NCI-H2081 treated with DMSO at 0.1 percent for 48 hours (cell line): ENCODE measurements at places on chromosomes 1 and 21.

GRCh38 chr21:21751286-21751685, 753.1 kb downstream of the NCAM2 start:
- no peak for DNase-seq

- DNase-seq, result no peak
Observed at GRCh38 chr1:206901944-206902343, 4.7 kb downstream of the IL24 start.

DNA sequence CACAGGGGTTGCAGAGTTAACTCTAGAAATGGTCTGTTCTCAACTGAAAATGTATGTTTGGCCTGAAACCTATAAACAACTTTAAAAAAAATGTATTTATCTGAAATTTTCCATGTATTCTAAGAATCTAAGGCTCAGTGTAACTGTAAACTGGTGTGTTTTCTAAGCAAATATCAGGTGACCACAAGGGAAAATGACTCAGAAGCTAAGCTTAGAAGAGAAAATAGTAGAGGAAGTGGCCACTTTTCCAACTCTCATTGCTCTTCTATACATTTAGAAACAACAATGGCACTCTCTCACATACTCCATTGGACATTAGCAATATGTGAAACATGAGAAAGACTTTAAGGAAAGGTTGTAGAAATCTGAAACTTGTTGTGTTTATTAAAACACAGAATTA, 7.5 kb downstream of the TNFSF18 start:
- no peak for DNase-seq

- DNase-seq, result no peak
Observed at GRCh38 chr1:118960026-118960561, 28.0 kb downstream of the TBX15 start.

DNA sequence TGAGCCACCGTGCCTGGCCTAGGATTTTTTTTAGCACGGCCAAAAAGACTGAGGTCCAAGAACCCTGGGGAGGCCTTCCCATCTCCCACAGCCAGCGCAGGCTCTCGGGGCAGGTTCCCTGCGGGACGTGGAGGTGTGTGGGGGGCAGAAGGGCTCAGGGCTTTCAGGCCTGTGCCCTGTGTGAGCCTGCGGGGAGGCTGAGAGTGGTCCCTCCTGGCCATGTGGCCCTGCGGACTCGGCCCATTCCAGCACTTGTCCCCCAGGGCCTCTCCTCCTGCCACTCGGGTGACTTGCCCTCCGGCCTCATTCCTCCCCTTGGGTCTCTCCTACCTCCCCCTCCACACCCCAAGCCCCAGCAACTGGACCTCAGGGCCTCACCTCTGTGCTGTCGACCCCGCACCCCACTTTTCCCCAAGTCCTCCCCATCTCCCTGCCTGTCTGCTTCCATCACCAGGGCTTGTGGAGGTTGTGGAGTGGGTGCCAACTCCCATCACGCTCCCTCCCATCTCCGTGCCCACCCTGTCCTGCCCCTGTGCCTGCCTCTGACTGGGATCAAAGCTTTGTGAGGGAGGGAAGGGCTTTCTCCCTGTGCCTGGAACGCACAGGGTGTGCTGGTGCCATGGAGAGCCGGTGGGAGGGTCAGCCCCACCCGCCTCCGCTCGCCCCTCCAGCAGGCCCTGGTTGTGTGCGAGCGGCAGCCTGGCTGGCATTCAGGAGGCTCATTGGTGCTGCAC, 32.2 kb upstream of the DIP2A start:
- DNase-seq, result no peak

DNA sequence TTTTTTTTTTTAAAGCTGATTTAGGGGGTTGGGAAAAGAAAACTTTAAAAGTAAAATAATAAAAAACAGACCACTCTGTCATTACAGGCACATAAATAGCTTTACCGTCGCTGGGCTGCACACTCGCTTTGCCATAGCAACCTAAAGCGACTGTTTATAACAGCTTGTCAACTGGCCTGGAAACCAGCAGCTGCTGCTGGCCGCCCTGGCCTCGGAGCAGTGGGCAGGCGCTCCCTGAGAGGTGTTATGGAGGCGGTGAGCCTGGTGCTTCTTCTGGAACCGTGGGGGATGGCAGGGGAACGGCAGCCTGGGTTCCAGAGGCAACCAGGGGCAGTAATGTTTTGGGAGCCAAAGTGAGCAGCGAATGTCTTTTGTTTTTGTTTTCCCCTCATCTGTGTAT, 45.7 kb downstream of the ATP2B4 start:
- DNase-seq, result no peak

DNA sequence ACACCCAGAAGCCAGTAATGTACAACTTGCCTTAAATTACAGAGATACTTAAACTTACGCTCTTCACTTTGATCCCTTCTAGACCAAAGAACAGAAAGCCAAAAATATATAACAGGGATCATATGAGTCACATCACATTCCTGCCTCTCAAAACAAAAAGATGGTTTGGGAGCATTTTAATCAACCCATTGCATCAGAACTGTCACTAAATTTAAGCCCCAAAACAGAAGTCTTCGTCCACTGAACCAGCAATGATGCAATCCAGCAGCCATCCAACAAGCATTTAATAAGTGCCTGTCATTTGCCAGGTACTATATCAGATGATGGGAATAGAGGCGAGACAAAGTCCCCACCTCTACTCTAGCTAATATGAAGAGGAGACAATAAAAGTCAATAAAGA, 42.7 kb upstream of the GLIS1 start:
- DNase-seq, result no peak

DNA sequence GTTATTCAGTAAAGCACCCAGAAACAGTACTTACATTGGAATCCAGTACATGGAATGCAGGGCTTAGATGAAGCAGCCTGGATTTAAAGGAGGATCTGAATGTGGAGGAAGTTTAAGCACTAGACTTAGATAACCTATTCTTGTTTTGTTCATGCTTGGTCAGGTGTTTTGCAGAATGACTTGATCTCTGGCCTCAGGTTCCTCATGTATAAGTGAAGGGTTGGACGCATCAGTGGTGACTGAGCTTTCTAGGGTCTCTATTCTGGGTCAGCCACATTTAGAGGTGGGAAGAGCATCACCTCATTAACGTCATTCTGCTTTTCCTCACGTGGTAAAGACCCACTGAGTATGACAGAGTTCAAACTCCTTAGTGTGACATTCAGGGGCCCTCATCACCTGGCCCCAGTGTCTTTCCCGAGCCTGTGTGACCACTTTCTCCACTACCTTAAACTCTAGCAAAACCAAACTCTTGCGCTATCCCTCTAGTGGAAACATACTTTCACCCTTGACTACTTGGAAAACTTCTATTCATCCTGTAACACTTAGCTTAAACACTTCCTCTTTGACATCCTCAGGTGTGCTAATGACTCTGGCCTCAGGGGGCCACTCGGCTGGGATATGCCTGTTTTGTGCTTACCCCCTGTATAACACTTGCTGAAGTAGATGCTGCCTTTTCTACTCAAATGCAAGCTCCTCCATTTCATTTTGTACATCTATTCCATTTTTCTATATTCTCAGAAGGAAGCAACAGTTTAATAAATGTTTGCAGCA, 871 bp upstream of the ERICH3 start:
- DNase-seq, result no peak

- no peak for DNase-seq
Observed at GRCh38 chr1:182339684-182340083, 51.9 kb downstream of the GLUL start.

DNA sequence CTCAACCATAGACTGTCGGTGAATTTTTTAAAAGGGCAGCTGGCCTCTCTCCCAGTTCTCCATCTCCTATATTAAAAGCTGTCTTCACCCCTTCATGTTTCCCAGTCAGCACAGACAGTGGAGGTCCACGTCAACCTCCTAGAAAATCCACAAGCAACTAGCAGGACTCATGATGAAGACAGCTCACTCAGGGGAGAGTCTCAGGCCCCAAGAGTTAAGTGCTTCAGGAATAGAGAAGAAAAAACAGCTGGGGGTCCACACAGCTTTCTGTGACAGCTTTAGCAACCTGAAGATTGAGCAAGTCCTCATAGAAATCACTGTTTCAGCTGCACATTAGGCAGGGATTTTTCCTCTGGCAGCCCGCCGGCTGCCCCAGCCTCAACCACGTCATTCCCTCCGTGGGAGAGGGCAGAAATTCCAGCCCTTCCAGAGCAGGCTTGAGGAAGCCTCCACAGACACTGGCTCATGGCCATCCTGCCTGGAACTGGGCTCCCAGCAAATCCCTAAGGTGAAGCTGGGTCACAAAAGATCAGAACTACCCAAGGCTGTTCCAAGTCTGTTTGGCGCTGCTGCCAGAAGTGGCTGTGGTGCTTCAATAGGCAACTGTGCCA, 15.2 kb downstream of the GPR161 start:
- no peak for DNase-seq

DNA sequence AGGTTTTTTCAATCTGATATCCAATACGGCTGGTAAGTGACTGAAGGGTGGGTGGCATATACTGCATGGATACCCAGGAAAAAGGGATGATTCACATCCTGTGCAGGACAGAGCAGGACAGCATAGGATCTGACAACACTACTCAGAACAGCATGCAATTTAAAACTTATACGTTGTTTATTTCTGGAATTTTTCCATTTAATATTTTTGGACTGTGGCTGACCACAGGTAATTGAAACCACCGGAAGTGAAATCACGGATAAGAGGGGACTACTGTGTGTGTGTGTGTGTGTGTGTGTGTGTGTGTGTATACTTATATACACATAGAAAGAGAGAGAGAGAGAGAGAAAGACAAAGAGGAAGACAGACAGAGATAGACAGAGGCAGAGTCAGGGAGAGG, 23.0 kb downstream of the ERICH3 start:
- no peak for DNase-seq
